ENCODE measurements at places on chromosomes 13 and 19.

- no peak for DNase-seq
Measured at GRCh38 chr13:112069845-112070251, 2.9 kb downstream of the SOX1 start.

DNA sequence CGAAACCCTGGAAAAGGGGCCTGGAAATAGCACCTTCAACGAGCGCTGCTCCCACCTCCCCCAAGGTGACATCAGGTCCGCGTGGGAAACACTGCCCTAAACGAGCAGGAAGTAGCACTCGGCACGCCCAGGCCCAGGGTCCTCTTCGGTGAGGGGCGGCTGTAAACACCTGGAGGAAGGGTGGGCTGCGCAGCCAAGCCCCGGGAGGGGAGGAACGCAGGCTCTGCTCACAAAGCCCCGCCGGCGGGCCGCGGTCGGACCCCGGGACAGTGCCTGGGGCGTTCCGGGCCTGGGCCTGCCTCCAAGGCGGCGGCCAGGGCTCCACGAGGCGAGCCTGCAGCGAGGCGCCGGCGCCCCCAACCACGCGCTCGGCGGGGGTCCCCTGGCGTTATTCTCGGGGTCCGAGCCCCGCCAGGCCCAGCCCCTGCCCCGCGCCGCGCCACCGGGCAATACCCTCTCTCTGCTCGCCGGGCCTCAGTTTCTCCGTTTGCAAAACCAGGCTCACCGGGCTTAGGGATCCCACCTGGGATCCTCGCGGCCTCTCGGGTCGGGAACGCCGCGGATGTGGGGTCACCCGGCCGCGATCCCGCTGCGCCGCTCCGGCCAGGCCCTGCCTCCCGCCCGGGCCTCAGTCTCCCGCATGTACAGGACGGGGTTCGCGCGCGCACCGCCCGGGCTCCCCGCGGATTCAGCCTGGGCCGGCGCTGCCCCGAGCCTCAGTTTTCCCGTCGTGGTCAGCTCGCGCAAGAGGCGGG, 630 bp downstream of the RNF126 start:
- peak; percentile 58 for DNase-seq

- no peak for DNase-seq
Measured at GRCh38 chr19:3945838-3946237, 13.0 kb downstream of the NMRK2 start.

DNA sequence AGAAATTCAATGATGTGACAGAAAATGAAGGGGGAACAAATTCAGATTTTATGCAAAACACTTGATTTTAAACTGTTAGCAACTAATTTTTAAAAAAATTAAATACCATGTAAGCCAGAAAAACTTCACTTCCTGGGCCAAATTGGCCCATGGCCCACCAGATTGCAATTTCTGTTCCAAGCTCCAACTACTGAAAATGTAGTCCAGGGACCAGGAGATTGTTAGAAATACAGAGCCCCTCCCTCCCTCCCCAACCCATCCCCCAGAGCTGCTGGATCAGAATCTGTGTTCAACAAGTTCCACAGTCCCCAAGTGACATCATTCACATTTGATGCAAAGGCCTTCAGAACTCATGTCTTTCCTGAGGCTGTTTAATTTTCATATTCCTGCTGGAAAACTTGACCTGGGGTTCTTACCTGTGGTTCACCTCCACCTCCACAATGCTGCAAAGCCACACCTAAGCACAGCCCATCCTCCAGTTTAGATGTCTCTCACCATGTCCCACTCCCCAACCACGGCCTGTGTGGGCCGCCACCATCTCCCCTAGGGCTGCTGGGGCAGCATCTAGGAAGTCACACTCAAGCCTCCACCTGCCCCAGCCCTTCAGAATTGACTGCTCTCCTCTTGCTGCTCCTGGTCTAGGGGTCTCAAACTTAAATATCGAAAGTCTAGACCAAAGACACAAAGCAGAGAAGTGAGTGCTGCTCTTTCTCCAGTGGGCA, 482.0 kb downstream of the UQCRFS1 start:
- no peak for DNase-seq

DNA sequence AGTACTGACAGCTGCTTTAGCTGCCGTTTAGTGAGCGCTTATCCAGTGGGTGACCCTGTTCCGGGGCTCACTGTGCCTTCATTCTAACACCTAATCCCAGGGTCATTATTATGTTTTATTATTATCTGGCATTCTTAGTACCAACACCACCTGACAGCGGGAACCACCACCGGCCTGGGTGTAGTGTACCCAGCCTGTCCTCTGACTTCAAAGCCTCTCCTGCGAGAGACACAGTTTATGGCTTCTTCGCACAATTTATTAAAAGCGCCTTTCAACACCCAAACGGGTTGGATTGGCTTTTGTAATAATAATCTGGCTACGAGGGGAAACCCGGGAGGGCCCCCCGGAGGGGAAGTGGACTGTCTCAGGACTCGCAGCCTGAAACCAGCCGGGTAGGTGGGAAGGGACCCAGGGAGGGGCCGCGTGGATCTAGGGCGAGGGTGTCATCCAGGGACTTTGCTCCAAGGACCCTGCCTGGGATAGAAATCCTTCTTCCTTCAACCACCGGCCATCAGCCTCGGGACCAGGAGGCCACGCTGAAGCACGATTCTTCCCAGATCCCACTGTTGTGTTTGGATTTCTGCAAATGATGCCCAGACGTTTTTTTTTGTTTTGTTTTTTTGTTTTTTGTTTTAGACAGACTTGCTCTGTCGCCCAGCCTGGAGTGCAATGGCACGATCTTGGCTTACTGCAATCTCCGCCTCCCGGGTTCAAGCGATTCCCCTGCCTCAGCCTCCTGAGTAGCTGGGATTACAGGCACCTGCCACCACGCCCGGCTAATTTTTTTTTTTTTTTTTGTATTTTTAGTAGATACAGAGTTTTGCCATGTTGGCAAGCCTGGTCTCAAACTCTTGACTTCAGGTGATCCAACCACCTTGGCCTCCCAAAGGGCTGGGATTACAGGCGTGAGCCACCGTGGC, 1.6 kb upstream of the ZBTB7A start:
- peak; percentile 25 for DNase-seq

GRCh38 chr19:11356676-11357550, 1.7 kb downstream of the PLPPR2 start:
- DNase-seq = no peak
